Adrenal gland (tissue), 19 donors: ENCODE measurements at places on chromosomes 4 and X. TPM values are rescaled to one million over a fixed set of nuclear protein-coding genes. Genes with fewer than 3 reads are reported as not detected.
A peak's percentile ranks its signal among the peaks of the same experiment; 100 is the strongest.

PASD1 gene
- not detected for total RNA-seq

DNA sequence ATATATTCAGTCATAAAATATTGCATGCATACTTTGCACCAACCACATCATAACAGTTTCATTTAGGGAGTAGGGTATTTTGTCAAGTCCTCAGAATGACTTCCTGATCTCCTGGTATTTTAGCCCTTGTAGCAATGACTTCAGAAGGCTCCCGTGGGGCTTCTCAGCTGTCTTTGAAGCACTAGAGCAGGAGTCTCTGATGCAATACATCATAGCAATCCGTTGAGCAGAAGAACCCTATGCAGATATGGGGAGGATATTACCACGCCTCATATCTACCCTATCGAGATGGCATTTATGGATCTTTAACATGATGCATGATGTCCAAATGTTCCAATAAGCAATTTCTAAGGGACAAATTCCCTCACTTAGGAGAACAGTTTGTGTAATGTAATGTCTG is 373.7 kb upstream of the FTHL17 start:
- H3K4me1 ChIP-seq = no peaks in the 10 kb centered on the region
- no peak overlapping the region for H3K4me3 ChIP-seq
- no peak overlapping the region for H3K27ac ChIP-seq
- no peak for DNase-seq
- H3K27me3 ChIP-seq = no peaks in the 10 kb centered on the region

- H3K36me3 ChIP-seq = no peaks in the 10 kb centered on the region
- H3K4me3 ChIP-seq = no peak overlapping the region
- no peak for DNase-seq
- no peaks in the 10 kb centered on the region for H3K27me3 ChIP-seq
These were observed 115.7 kb upstream of the MAGEB16 start for GRCh38 chrX:35682476-35682875.

DNA sequence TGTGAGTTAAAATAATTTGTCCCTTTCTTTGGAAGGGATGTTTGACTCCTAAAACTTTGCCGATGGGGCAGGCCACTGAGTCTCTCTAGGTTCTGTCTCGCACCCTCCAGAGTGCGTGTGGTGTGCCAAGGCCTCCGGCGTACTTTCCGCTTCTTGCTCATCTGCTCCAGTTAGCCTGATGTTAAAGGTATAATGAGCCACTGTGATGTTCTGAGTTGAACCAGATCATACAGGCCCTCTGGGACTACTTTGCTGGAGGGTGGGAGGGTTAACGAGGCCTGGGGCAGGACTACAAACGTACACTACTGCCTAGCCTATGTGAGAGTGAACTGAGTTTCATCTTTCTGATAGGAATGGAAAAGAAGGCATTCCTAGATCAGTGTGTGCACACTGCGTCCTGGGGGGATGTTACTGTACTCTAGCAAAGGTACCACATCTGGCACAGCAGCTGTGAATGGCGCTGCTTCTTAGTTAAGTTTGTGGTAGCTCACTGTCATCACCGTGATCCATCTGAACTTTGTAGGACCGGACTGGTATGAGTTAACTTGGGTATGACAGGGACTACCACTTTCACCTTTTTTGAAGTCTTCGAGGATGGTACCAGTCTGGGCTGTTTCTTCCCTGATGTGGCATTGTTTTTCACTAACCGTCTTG is 60.2 kb downstream of the RGS12 start:
- H3K27me3 ChIP-seq = no peaks in the 10 kb centered on the region
- no peak for DNase-seq
- H3K4me1 ChIP-seq = peaks cover 5% of the 10 kb centered on the region
- no peak overlapping the region for H3K4me3 ChIP-seq
- no peaks in the 10 kb centered on the region for H3K36me3 ChIP-seq

- H3K4me3 ChIP-seq = no peak overlapping the region
- DNase-seq = no peak
- no peaks in the 10 kb centered on the region for H3K4me1 ChIP-seq
- no peaks in the 10 kb centered on the region for H3K36me3 ChIP-seq
- no peaks in the 10 kb centered on the region for H3K27me3 ChIP-seq
These were observed 14.1 kb downstream of the CXCL1 start for GRCh38 chr4:73883306-73883705.

DNA sequence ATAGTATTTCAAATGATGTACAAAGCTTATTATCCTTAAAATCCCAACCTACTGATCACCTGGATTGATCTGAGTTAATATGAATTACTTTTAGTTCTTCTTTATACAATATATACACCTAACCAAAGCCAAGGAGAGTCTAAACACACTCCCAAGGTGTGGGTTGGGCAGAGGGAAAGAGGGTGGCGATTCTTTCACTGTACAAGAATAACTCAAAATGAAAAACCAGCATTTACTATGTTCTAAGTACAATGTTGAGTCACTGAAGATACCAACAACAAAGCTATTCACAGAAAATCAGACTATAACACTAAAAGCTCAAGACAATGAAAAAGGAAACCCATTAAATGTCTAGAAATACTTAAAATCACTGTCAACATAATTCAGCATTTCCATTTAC is 46.6 kb downstream of the ANKRD17 start:
- no peaks in the 10 kb centered on the region for H3K36me3 ChIP-seq
- H3K27me3 ChIP-seq = no peaks in the 10 kb centered on the region
- peaks cover 15% of the 10 kb centered on the region for H3K4me1 ChIP-seq
- DNase-seq = no peak

DNA sequence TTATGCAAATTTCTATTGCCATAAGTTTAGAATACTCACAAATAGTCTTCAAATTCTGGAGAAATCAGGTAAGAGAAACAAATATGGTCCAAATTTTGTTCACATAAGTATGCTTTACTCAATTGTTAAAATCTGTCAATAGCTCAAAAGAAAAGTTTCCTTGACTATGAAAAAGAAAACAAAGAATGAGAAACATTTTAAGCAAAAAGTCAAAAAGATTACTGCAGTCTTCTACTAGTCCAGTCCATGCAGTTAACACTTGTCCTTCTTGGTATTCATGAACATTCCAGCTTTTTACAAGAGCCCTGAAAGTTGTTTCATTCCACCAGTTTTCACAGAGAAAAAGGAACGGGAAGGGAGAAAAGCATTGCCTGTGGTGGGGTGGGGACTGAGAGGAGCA is 54.7 kb upstream of the ZXDA start:
- no peak for DNase-seq
- no peak overlapping the region for H3K27ac ChIP-seq
- peaks cover 3% of the 10 kb centered on the region for H3K27me3 ChIP-seq
- H3K4me3 ChIP-seq = no peak overlapping the region
- H3K4me1 ChIP-seq = no peaks in the 10 kb centered on the region
- no peaks in the 10 kb centered on the region for H3K36me3 ChIP-seq

GRCh38 chr4:129236351-129236750 is 140.4 kb downstream of the C4orf33 start:
- H3K27me3 ChIP-seq = no peaks in the 10 kb centered on the region
- no peaks in the 10 kb centered on the region for H3K36me3 ChIP-seq
- H3K27ac ChIP-seq = no peak overlapping the region
- no peak overlapping the region for H3K4me3 ChIP-seq
- H3K4me1 ChIP-seq = no peaks in the 10 kb centered on the region
- DNase-seq = no peak

GRCh38 chr4:79466621-79467020 is 58.6 kb upstream of the GK2 start:
- H3K4me1 ChIP-seq = no peaks in the 10 kb centered on the region
- no peak overlapping the region for H3K4me3 ChIP-seq
- no peak for DNase-seq
- no peaks in the 10 kb centered on the region for H3K27me3 ChIP-seq
- H3K36me3 ChIP-seq = no peaks in the 10 kb centered on the region
- no peak overlapping the region for H3K27ac ChIP-seq

- H3K4me3 ChIP-seq = no peak overlapping the region
- H3K27me3 ChIP-seq = no peaks in the 10 kb centered on the region
- no peaks in the 10 kb centered on the region for H3K36me3 ChIP-seq
- H3K27ac ChIP-seq = peak overlapping the region; percentile 13
- no peak for DNase-seq
These were observed 58.9 kb downstream of the CHIC2 start for GRCh38 chr4:54005475-54005874.

DNA sequence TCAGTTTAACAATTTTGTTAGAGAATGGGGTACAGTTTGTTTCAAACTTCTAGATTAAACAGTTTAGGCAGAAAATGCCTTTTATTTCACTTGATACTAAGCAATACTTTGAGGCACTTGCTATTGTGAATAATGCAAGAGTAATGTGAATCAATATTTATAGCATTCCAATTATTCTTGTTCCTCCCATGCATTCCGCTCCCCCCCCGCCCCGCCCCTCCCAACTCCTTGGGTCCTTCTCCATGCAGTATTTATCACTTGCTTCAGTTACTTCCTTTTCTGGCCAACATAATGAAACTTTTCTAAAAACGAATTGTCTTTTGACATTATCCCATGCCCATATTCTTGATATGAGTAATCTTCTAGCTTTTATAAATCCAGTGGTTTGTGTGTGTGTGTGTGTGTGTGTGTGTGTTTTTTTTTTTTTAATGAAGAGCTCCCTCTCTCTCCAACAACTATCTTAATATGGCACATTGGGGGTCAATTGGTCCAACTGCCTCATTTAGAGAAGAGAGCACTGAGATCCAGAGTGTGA is 1.6 kb downstream of the BANK1 start:
- no peaks in the 10 kb centered on the region for H3K36me3 ChIP-seq
- DNase-seq = no peak
- no peaks in the 10 kb centered on the region for H3K27me3 ChIP-seq
- H3K4me1 ChIP-seq = no peaks in the 10 kb centered on the region
- H3K4me3 ChIP-seq = no peak overlapping the region

DNA sequence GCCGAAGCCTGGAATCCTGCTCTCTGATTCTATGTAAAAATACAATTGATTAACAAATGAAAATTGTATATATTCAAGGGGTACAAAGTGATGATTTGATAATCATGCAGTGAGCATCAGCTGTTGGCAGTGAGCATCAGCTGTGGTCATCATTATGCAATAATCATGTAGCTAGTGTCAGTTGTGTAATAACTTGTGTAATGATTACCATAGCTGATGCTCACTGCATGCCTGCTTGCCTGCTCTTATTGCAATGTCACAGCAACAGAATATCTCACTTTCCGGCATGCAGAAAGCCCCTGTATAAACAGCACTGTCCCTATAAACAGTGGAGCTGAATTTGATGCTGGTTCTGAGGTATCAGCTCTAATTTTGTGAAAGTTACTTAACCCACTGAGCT is 46.8 kb downstream of the SULT1B1 start:
- H3K36me3 ChIP-seq = no peaks in the 10 kb centered on the region
- no peak for DNase-seq
- no peak overlapping the region for H3K4me3 ChIP-seq
- no peak overlapping the region for H3K27ac ChIP-seq
- no peaks in the 10 kb centered on the region for H3K4me1 ChIP-seq

- H3K27ac ChIP-seq = no peak overlapping the region
- H3K4me3 ChIP-seq = no peak overlapping the region
- no peak for DNase-seq
- no peaks in the 10 kb centered on the region for H3K4me1 ChIP-seq
- no peaks in the 10 kb centered on the region for H3K36me3 ChIP-seq
These were observed 64.8 kb downstream of the KIF4A start for GRCh38 chrX:70354716-70355115.
